ENCODE measurements at places on chromosomes 4 and X.

DNA sequence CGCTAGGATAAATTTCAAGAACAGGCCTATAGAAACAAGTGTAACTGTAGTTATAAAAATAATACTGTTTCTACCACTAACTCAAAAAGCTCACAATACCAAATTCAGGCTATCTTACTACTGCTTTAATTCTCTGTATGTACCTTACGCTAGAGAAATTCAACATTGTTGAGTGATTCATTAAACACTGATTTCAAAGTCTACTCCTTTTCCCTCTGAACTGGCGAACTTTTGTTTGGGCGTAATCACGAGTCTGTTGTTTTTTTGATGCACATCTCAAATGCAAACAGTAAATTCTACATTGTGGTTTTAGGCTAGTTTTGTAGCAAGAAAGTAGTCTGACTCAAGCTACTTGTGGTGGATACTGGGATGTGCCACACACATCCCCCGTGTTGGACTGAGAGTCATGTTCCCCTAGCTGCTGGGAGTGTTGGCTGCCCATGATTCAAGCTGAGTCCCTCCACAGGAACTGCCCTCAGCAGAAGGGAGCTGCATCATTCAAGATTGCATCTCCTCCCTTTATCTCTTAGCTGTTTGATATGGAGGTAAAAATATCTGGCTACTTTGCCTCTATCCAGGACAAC, 406.1 kb downstream of the RAPGEF2 start:
- no peak for DNase-seq

GRCh38 chr4:143251779-143252178, 67.1 kb downstream of the USP38 start:
- no peak for DNase-seq

GRCh38 chr4:124943145-124943889, 230.8 kb upstream of the ANKRD50 start:
- no peak for DNase-seq

GRCh38 chrX:4588466-4588865, 875.0 kb upstream of the PRKX start:
- no peak for DNase-seq

GRCh38 chr4:77344784-77345183, 187.8 kb downstream of the CCNG2 start:
- no peak for DNase-seq

DNA sequence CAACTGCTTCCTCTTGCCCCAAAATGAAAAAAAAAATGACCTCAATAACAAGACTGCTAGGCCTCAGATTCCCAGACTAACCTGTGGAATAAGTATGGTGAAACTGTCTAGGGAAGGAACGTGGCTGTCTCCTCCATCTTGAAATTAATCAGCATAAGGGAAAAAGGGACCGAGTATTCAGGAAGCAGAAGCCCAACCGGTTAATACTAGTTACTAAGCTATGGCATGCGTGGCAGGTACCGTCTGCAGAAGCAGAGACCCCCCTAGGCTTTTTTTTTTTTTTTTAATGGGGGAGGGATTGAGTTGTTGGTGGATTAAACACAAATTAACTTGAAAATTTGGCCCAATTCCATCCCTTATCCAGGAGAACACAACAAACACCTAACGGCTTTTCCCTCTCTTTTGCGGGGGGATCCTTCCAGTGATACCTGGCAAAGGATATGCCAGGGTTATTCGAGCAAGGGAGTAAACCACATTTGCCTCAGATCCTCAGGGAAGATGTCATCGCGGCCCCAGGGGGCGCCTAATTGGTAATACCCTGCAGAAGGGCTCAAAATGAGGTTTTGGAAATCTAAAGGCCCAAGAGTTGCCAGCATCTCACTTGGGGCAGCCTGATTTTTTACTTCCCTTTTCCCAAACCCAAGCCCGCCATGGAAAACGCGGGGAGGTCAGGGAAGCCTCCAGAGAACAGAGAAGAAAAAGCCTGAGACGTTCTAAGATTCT, 893 bp downstream of the RLIM start:
- no peak for DNase-seq

DNA sequence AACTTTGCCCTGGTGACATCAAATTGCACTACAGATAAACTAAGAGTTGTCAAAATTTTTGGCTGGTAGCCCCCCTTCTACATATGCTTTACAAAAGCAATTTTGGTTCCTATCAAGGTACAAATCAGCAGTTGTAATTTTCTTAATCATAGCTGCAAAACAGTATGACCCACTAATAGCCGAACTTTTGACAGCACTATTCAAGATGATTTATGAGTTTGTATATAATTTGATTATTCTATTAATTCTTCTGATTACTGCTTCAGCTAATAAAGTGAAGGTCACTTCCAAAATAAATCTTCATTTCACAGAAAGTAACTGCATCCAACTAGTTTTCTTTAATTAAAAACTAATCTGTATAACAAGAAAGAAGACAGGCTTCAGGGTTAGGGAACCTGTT, 119.6 kb downstream of the CHM start:
- DNase-seq: no peak

GRCh38 chr4:163470391-163470790, 3.2 kb downstream of the TKTL2 start:
- no peak for DNase-seq

DNA sequence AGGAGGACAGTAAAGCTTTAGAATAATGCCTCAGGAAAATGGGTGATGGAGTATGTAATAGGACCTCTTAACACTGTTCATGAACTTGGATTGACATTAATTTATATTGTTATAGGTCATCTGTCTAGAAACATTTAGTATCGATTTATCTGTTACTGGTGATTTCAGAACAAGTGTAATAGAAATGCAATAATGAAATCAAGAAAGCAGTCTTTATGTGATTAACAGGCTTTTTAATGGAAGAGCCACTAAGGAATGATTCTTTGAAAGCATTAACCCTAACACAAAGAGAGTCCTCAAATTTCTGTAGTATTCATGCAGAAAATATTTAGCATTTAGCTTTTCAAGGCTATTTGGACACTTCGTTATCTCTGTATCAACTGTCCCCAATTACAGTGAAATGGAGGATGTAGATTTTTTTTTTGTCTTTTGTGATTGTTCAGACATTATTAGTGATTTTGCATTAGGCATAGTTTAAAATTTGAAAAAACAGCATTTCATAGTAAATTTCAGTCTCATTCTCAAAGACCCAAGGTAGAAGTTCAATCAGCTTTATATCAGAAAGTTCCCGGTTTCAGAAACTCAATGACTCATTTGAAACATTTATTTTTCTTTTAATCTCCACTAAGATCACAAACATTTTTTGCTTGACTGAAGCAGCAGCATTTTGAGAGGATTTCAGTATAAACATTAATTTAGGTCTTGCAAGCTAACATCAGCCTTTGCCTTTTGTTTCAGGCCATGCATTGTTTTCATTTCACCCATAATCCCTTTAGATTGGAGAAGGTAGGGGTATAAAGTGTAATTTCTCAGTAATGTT, 56.3 kb downstream of the AGTR2 start:
- DNase-seq: no peak

- DNase-seq: no peak
Measured at GRCh38 chrX:19593690-19594089, 78.4 kb upstream of the MAP3K15 start.

GRCh38 chr4:152382057-152382785, 153.7 kb downstream of the FBXW7 start:
- DNase-seq: no peak

GRCh38 chr4:5118091-5118786, 67.0 kb downstream of the STK32B start:
- DNase-seq: no peak

GRCh38 chr4:152401424-152401823, 134.5 kb downstream of the FBXW7 start:
- DNase-seq: no peak

Measured in progenitor cell of endocrine pancreas (in vitro differentiated cells).